COR-L47 (cell line): ENCODE measurements at places on chromosomes 12 and 14.
A peak's percentile ranks its signal among the peaks of the same experiment; 100 is the strongest.

DNA sequence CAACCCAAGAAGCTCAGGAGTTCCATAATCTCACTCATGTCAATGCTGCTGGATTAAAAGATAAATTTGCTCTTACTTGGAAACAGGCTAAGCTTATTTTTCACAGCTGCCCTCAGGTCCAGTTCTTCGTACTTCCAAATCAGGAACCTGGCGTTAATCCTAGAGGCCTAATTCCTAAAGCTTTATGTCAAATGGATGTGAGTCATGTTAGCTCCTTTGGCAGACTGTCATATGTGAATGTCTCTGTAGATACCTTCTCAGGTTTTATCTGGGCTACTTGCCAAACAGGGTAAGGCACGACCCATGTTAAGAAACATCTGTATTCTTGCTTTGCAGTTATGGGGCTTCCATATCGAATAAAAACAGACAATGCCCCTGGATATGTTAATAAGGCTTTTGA lies 504.6 kb downstream of the ALG10 start:
- no peak for DNase-seq

- peak; percentile 55 for DNase-seq
These were observed 486 bp upstream of the AKT1 start for GRCh38 chr14:104795781-104796686.

DNA sequence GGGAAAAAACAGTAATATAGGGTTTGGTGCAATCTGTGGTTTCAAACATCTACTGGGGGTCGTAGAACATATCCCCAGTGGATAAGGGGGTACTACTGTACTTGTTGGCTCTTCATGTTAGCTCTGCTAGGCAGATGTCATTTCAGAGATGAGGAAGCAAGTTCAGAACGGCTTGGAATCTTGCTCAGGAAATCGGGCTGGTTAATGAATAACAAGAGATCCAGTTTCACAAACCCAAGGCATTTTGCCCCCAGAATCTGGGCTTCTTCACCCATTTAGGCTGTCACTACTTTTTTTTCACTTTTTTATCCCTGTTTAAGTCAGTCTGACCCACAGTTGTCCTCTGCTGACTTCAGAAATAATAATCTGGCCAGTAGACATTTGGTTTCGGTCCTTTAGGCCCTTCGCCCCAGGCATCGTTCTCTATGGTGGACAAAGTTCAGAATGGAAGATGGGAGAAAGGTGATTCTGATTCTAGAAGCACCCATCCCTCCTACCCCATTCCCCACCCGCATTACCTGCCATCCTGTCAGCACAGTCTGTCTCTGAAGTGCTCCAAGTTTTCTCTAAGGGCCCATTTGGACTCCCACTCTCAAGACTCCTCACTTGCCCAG lies 4.5 kb downstream of the SUOX start:
- no peak for DNase-seq

DNA sequence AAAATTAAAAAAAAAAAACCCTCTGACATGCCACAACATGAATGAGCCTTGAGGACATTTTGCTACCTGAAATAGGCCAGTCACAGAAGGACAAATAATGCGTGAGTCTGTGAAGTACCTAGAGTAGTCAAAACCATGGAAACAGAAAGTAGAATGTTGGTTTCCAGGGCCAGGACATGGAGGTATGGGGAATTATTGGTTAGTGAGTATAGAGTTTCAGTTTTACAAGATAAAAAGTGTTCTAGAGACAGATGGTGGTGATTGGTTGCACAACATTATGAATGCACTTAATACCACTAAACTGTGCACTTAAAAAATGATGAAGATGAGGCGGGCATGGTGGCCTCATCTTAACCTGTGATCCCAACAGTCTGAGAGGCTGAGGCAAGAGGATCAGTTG lies 47.6 kb upstream of the ZFP36L1 start:
- no peak for DNase-seq
